PC-3 (cell line): ENCODE measurements at places on chromosomes 2 and 18. TPM values are rescaled to one million over a fixed set of nuclear protein-coding genes. Genes with fewer than 3 reads are reported as not detected.

- DNase-seq, result no peak
Observed at GRCh38 chr2:211498551-211499205, 942.3 kb downstream of the CPS1 start.

DNA sequence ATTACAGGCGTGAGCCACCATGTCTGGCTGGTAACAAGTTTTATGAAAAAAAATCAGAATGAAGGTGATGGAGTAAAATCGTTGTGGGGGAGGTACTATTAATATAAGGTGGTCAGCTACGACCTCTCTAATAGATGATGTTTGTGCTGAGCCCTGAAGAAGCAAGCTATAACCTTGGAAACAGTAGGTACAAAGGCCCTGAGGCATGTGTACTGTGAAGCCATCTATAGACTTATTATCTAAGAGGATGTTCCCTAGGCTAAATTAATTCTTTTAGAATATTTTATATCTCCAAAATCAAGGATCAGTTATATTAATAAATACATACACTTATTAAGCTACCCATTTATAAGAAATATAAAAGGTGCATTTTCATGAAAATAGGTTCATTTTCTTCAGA lies 23.3 kb upstream of the SSB start:
- no peak for DNase-seq

- DNase-seq, result peak; percentile 48
Observed at GRCh38 chr18:55152801-55153200, 193.5 kb upstream of the CCDC68 start.

DNA sequence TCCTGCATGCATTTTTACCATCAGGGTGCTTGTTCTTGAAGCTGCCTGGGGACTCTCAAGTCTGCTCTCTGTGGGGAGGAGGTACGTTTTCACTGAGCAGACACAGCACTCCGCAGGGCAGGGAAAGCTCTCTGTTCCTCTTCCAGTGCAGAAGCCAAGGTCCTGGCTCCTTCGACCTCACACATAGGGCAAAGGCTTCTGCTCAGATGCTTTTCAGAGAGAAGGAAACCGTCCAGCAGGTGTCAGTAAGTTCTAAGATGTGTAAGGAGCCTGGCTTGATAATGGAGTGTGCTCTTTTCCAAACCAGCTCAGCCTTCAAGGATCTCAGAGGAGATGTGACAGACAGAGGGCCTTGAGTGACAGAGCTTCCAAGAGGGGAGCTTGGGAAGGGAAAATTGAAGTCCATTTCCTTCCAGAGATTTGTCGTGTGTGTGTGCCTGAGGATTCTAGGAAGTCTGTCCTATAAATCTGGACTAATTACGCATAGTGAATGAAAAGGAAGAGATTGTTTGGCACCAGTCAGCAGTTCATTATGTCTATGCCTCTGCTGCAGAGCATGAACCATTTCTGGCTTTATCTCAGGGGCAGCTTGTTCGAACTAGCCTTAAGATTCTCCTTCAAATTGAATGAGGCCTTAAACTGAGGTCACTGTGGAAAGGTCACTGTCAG lies 67.3 kb upstream of the UPP2 start:
- peak; percentile 76 for DNase-seq

DNA sequence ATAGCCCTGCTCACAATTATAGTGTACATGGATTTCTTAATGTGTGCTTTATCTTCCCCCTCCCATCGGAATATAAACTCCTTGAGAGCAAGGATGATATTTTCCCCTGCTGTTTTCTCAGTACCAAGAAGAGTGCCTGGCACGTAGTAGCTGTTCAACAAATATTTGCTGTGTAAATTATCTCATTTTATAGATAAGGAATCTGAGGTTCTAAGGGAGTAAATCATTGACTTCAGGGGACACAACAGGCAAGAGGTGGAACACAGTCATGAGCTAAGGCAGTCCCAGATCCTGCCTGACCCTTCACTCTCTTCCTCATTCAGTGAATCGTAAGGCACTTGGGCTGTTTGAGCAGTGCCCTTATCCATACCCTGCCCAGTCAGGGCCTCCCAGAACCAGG lies 187.3 kb upstream of the TNP1 start:
- peak; percentile 36 for DNase-seq

DNA sequence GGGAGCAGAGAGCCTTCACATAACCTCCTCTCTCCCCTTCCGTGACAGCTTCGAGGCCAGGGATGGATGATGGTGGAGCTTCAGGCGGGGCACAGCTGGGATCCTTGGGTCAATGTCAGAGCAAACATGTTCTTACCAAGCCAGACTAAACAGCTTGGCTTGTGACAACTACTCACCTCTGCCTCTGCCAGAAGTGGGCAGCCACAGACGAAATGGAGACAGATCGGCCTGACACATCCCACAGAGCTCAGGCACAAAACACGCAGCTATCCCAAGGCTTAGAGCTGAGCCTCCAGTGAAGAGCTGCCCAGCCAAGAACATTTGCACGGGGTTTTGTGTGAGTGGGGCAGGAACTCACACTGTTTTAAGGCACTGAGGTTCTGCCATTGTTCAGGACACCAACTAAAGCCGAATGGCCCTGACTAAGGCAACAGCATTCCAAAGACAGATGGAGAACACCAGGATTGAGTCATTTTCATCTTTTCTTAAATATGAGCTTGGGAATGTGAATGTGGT lies 12.8 kb downstream of the PXDN start:
- peak; percentile 78 for DNase-seq

DNA sequence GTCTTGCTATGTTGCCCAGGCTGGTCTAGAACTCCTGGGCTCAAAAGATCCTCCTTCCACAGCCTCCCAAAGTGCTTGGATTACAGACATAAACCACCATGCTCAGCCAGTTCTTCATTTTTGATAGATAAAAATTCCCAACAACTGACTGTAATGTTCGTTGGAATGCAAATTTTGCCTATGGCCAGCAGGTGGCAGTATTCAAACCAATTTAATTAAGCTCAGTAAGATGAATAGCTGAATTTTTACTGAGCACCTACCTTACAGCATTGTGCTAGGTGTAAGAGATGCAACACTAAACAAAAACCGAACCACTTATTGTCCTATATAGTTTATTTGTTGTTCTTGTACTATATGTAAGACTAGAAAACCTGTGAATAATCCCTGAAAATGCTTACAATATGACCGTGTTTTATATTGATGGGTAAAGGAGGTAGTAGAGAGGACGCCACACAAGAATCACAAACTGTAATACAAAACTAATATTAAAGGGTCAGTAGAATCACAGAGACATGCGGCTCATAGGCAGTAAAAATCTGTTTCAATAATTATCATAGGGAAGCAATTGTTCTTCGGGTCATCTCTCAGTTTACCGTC lies 8.2 kb upstream of the TMEM182 start:
- peak; percentile 69 for DNase-seq

GRCh38 chr2:73156539-73157124 lies 43.9 kb upstream of the RAB11FIP5 start:
- peak; percentile 44 for DNase-seq

DNA sequence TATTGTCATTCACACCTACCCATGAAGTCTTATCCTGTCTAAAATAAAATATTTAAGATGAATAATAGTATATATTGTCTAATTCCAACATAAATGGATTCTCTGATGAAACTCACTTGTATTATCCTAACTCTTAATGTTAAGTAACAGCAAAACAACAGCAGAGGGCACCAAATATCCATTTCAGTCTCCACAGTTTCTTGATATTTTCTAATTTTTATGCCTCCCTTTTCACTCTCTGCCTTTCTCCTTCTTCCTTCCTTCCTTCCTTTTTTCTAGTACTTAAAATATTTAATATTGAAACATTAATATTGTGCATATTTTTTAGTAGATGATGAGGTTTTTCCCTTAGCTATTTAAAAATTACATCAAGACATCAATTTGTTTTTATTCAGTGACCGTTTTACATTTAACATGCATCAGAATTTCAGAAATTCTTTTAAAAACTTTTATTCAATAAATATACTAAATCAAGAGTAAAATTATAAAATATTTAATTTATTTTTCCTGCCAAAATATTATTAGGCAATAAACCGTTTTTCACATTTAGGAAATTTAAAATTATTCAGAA lies 97.6 kb downstream of the WDR7 start:
- peak; percentile 63 for DNase-seq

DNA sequence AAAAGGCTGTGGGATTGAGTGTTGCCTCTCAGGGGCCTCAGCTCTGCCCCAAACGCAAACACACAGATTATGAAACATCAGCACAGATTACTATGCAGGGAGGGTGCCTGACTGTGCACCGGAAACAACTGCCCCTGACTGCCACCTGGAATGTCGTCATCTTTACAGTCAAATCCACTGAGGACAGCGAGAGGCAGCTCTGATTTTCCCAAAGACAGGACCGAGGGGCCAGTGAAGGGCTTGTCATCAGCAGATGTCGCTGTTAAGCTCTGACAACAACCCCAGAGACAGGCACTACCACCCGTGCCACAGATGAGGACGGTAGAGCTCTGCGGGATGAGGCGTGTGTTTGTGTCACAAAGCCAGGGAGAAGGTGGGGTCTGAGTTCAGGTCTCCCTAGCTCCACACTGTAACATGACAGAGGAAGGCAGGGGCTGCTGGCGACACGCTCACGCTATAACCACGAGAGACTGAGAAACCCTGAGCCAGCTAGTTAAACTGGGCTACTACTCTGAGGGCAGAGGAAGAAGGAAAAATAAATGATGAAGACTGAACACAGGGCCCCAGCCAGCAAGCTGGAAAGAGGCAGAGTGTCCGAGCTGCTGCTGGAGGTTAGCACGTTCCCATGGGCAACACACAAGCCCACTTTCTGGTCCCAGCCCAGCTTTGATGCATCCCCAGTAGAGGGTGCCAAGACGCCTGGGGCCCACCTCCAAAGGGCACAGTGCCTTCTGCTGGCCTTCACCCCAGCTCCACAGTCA lies 47.0 kb downstream of the PARD6G start:
- DNase-seq, result no peak

DNA sequence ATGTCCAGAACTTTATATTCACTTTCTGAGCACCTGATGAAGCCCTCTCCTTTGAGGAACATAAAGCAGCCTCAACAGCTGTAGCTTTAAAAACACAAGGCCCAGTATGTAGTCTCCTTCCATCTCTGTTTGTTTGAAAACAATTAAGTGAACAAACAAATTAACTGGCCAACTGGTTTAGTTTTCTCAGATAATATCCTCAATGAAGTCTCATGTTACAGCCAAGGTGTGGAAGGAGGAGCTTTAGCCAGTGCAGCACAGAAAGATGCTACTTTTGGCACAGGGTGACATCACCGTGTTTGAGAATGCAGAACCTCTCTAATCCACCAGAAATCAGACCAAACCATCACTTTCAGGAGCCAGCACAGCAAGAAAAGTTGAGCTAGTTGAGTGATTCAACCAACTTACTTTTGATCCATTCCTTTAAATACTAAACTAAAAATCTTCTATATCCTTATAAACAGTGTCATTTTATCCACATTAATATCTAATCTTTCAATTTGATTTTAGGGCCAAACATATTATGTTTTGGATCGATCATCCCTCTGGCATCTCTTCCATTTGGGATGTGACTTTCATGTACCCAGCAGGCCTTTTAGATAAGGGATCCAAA lies 488.7 kb downstream of the ARHGAP15 start:
- no peak for DNase-seq

DNA sequence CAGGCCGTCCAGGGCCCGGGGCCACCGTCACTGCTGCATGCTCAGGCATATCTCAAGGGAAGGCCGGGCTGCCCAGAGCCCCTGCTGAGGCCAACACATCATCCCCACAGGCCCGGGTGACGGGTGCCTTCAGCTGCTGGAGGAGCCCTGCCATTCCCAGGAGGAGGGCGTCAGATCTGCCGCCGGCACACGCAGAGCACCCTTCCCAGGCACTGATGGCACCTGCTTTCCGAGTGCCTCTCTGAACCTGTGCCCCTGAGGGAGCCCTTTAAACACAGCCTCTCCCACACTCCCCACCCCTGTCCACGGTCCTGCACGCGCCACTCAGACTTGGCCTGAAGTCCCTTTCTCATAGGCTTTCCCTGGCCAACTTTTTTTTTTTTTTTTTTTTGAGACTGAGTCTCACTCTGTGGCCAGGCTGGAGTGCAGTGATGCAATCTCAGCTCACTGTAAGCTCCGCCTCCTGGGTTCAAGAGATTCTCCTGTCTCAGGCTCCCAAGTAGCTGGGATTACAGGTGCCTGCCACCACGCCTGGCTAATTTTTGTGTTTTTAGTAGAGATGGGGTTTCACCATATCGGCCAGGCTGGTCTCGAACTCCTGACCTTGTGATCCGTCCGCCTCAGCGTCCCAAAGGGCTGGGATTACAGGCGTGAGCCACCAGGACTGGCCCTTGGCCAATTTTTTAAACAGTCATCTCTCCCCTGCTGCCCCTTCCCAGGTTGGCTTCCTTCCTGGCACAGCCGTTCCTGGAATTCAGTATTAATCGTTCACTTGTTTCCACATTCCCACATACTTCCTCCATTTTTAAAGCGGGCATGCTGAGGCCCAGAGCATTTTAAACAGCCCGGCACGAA lies 211.7 kb downstream of the NDUFA10 start:
- no peak for DNase-seq

GRCh38 chr2:78896536-78896935 lies 129.0 kb upstream of the REG3G start:
- no peak for DNase-seq

GRCh38 chr2:40851661-40852060 lies 399.8 kb upstream of the SLC8A1 start:
- DNase-seq, result peak; percentile 22

GRCh38 chr2:25389161-25389560 lies 47.4 kb upstream of the DNMT3A start:
- DNase-seq, result no peak

- DNase-seq, result no peak
Observed at GRCh38 chr2:26326514-26326913, 19.4 kb upstream of the SELENOI start.

DNA sequence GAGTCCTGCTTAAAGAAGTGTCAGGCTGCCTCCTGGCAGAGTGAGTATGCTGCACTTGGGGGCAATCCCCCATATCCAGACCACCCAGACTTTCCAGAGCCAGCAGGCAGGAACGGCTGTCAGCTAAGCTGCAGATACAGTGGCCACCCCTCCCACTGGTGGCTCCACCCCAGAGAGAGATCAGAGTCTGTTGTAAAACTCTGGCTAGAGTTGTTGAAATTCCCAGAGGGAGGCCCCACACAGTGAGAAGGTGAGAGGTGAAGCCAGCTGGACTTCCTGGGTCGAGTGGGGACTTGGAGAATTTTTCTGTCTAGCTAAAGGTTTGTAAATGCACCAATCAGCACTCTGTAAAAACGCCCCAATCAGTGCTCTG lies 533.8 kb upstream of the ACVR2A start:
- no peak for DNase-seq

The ARHGEF4 gene
- total RNA-seq, result 21.5 and 30.5 TPM in 2 replicates

The IL1A gene
- 0.11 TPM in 1 of 2 replicates, not detected in the other for total RNA-seq

The MFSD6 gene
- total RNA-seq, result 20.9 and 23.0 TPM in 2 replicates

The PTCD3 gene
- total RNA-seq, result 75.6 and 94.7 TPM in 2 replicates

The RPL37A gene
- total RNA-seq, result 1,848 and 2,472 TPM in 2 replicates
